ENCODE measurements at places on chromosomes 2 and 18.

- peak; percentile 91 for DNase-seq
These were observed 126.6 kb downstream of the UBE2E3 start for GRCh38 chr2:181106789-181107627.

DNA sequence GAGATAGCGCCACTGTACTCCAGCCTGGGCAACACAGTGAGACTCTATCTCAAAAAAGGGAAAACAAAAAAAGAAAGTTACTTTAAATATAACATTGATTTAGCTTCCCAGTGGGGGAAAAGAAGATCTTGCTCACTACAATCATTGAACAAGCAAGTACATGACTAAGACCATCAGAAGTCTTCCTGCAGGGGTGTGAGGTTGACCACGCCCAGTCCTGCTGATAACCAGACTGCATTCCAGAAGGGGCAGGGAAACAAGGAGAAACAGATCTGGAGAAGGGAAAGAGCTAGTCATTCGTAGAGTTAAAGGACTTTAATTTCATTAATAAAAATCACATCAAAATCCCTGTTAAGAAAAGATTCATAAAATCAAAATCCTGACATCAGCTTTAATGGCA is 77.5 kb downstream of the EPHA4 start:
- peak; percentile 68 for DNase-seq

- no peak for DNase-seq
These were observed 402.2 kb downstream of the NR4A2 start for GRCh38 chr2:155930312-155930711.

- peak; percentile 85 for DNase-seq
These were observed 287.8 kb upstream of the CCDC68 start for GRCh38 chr18:55247032-55247431.

GRCh38 chr2:129056959-129057317 is 738.3 kb upstream of the HS6ST1 start:
- DNase-seq, result no peak

- DNase-seq, result no peak
These were observed 652.7 kb upstream of the FANCL start for GRCh38 chr2:58893656-58894351.

- DNase-seq, result no peak
These were observed 334.0 kb downstream of the TRIB2 start for GRCh38 chr2:13050764-13051163.

GRCh38 chr2:28096421-28096820 is 205.9 kb downstream of the BABAM2 start:
- DNase-seq, result no peak

DNA sequence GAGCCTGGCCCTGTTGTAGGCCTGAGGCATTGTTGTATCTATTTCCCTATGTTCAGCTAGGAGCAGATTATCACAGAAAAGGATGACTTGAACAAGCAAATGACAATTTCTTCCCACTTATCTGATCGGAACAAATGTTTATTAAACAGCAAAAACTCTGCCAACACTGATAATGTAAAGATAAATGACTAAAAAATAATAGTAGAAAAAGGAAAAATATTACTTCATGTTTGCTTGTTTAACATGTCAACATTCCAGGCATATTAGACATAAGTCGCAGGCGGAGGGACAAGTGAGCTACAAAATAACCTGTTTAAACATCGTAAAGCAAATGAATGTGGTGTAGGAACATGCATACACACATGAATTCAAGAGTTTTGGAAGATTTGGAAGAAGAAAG is 257.9 kb downstream of the TMX3 start:
- no peak for DNase-seq

- no peak for DNase-seq
These were observed 58.7 kb downstream of the FAM124B start for GRCh38 chr2:224343226-224343625.

GRCh38 chr18:519019-519879 is 18.7 kb upstream of the COLEC12 start:
- peak; percentile 80 for DNase-seq

- DNase-seq, result no peak
These were observed 61.4 kb downstream of the ZEB2 start for GRCh38 chr2:144458541-144458940.

DNA sequence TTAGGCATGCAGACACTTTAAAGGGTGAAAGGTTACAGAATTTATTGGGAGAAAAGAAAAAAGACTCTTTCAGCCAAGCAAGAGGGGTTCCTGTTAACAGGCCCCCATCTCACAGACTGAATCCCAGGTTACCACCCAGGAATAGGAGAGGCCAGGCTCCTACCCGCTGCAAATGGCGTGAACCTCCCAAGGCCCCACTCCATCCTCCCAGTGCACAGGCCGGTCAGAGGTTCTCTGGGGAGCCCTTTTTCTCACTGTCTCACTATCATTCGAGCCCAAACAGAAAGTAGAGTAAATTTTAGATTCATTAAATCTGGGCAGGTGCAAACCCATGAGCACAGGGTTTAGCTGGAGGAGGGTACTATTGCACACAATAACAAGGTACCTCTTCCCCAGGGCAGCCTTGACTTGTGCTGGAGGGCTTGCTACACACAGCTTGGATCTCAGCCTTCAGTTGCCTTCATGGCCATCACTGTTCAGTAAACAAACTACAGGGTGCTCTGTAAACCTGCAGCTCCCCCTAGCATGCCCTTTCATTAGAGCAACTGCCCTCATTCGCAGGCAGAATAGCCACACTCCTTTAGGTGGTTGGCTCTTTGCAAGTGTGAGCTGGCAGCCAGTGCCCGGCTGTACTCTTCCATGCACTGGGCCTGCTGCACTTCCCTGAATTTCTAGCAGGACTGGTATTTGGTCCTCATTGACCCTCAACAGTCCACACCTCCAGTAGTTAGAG is 7.3 kb upstream of the PLEK start:
- DNase-seq, result peak; percentile 67

GRCh38 chr18:44885507-44885906 is 204.8 kb downstream of the SETBP1 start:
- no peak for DNase-seq

DNA sequence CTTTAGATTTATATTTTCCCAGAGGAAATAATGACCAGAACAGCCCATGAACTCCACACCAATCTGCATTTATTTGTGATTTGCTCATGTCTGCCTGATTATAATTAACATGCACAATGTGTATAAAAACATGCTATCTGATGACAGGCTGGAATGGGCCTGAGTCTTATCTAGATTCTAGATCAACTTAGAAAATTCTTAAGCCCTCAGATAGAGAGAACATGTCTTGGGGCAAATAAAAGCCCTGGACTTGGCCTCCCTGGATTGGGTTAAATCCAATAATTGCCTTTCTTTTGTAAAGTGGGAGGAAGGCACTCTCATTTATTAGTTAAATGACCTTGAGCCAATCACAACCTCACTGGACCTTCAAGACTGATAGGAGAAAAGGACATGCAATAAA is 61.8 kb downstream of the EVA1A start:
- DNase-seq, result peak; percentile 49

GRCh38 chr2:96153991-96154431 is 8.8 kb upstream of the DUSP2 start:
- DNase-seq, result no peak

DNA sequence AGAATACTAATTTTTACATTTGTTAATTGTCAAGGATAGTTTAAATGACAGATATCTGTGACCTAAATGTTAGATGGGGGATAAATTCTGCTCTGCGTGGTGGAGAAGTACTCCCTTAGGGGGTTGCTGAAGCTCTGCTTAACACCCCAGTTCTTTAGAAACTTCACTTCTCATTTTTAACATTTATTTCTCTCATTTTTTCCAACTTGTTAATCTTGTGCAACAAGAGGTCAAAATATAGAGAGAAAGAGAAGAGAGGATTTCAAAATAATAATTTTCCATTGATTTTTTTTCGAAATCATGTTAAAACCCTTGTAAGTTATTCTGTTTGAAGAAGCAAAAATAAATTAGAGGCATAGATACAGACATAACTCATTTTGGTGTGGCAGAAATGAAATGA is 61.3 kb upstream of the SLC8A1 start:
- DNase-seq, result no peak

GRCh38 chr2:232897598-232898408 is 27.7 kb downstream of the SNORC start:
- DNase-seq, result no peak

DNA sequence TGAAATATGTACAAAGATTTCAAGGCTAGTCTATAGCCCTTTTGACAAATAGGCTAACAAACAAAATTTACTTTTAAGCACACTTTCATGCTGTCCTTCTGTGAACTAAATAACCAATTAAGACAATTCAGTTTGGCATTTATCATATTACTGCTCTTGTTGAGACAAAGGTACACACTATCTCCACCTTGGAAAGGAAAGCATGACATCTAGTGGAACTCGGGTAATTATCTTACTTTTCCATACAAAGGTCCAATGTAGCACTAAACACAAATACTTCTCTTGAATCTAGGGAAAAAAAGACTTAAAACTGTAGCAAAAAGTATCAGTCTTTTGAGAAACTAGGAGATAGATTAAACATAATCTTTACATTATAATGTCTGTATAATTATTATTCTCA is 125.0 kb upstream of the CD226 start:
- DNase-seq, result peak; percentile 2

DNA sequence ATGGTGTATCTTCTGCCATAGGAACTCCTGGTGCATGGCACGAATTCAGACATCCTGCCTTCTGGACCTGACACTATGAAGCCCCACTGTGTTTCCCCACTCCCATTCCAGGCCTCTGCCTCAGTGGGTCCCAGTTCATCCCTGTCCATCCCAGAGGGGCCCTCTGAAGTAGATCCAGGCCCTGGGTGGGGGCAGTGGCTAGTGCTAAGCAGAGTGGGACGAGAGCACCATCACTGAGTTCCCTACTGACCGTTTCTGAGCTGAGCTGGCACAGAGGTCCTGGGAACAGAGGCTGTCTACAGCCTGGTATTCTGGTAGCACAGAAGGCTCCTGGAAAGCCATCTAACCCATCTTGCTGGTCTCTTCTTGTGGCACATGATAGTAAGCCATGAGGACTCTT is 54.0 kb downstream of the ATOH8 start:
- DNase-seq, result no peak

- DNase-seq, result peak; percentile 85
These were observed 16.6 kb upstream of the PCBP1 start for GRCh38 chr2:70070542-70071268.

GRCh38 chr2:168470320-168471162 is 14.5 kb downstream of the CERS6 start:
- DNase-seq, result no peak

- DNase-seq, result peak; percentile 47
These were observed 17.7 kb downstream of the SH3BP4 start for GRCh38 chr2:234969306-234970098.

GRCh38 chr2:101253703-101254450 is 1.2 kb downstream of the CNOT11 start:
- DNase-seq, result no peak

DNA sequence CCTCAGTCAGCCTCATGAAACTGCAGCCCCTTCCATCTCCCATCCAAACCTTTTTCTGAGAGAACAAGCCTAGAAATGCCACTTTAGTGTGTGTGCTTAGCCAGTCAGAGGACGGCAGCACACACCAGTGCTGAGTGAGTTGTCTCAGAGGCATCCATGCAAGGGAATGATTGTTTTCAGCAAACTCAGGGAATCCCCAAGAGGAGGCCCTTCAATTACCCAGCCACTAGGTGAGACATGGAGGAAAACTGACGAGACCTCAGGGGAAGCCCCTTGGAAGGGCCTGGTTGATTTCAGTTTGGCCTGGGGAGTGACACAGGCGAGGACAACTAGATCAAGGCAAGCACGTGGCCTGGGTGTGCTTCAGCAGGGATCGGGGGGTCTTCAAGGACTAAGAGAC is 49.7 kb downstream of the APOB start:
- no peak for DNase-seq

DNA sequence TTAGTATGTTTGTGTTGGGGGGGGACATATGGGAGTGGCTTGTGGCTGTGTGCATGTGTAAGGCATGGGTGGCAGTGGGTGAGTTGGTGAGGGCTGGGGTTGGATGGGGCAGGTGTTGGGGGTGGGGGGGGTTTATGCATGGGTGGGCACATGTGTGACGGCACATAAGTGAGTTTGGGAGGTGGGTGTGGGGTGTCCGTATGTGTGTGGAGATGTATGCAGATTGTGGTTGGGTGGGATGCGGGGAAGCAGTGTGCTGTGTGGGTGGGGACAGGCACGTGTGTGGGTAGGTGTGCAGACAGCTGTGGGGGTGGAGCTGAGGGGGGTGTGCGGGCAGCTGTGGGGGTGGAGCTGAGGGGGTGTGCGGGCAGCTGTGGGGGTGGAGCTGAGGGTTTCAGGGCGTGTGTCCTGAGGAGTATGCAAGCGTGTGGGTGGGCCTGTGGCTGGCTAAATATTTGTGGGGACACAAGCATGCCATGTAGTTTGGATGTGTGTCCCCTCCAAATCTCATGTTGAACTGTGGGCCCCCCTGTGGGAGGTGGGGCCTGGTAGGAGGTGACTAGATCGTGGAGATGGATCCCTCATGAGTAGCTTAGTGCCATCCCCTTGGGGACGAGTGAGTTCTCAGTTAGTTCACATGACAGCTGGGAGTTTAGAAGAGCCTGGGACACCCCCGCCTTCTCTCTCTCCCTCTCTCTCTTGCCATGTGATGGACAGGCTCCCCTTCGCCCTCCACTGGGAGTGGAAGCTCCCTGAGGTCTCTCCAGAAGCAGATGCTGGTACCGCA is 59.4 kb downstream of the ANKMY1 start:
- no peak for DNase-seq

DNA sequence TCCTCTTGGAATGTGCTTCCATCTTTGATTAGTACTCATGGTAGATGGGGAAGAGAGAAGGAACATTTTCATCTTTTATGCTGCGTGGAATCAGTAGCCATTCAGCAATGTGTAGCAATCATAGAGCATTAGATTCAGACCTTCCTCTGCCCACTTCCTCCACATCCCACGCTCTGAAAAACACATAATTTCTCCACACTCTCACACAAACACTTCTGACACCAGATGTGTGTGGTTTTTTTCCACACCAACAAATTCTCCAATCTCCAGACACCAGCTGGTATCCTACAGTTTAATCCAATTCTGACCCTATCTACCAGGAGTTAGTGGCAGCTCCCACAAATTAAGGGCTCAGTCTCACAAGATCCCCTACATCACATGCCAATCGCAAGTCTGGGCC is 103.3 kb downstream of the AOX1 start:
- DNase-seq, result no peak

- no peak for DNase-seq
These were observed 237.8 kb upstream of the RAB6C start for GRCh38 chr2:129741623-129742022.

- no peak for DNase-seq
These were observed 39.0 kb downstream of the SLC66A2 start for GRCh38 chr18:79912409-79912991.

DNA sequence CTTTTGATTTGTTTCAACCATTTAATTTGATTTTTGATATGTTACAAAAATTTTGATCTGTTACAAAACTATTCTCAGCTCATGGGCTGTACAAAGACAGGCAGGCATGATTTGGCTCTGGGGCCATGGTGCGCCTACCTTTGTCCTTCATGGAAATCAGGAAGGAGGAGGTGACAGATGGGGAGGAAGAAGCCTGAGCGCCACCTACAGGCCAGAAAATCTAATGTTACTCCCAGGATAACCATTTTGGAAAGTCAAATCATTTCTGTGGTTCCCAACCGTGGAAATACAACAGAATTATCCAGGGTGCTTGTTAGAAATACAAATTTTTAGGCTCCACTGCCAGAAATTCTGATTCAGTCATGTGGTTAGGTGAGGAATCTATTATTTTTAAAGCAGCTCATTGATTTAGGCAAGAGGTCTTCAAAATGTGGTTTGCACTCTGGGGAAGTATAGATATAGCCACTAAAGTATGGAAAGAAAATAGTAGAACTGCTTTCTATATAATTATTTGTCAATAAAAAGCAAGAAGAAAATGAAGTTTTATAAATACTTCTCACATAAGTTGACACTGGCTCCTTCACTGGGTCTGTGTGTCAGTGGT is 93.9 kb downstream of the EVA1A start:
- peak; percentile 51 for DNase-seq

- DNase-seq, result no peak
These were observed 3.9 kb downstream of the AGXT start for GRCh38 chr2:240872317-240873097.
